ENCODE measurements at places on chromosomes 4 and X. TPM values are rescaled to one million over a fixed set of nuclear protein-coding genes. Genes with fewer than 3 reads are reported as not detected.

Gene ANOS1
- not detected for polyA plus RNA-seq

Gene ARR3
- not detected for polyA plus RNA-seq

Gene LRP2BP
- 0.22 TPM for polyA plus RNA-seq

Gene RBM41
- 6.5 TPM for polyA plus RNA-seq

Gene INPP4B
- not detected for polyA plus RNA-seq

Gene LANCL3
- not detected for polyA plus RNA-seq

Gene ALB
- polyA plus RNA-seq, result 22,259 TPM

Gene FUNDC1
- 11.9 TPM for polyA plus RNA-seq

Gene CLDN2
- 1.0 TPM for polyA plus RNA-seq

Gene TET2
- polyA plus RNA-seq, result 4.2 TPM

Gene PIR
- polyA plus RNA-seq, result 7.7 TPM

Gene RTL3
- polyA plus RNA-seq, result not detected

Gene AIMP1
- 19.6 TPM for polyA plus RNA-seq

Gene ANK2
- 1.6 TPM for polyA plus RNA-seq

Gene ATP1B4
- polyA plus RNA-seq, result not detected

Gene BTK
- polyA plus RNA-seq, result not detected

Gene ABLIM2
- polyA plus RNA-seq, result 0.37 TPM

Gene FOXR2
- not detected for polyA plus RNA-seq

Gene CTAG1B
- polyA plus RNA-seq, result not detected

Gene FGA
- polyA plus RNA-seq, result 755 TPM

Gene AMOT
- polyA plus RNA-seq, result 0.13 TPM

Gene ARAP2
- 0.37 TPM for polyA plus RNA-seq

Gene TMA16
- 8.1 TPM for polyA plus RNA-seq

Gene PAGE4
- polyA plus RNA-seq, result 0.35 TPM

Measured in HepG2 (cell line).